ENCODE measurements at places on chromosomes 7 and 10. TPM values are rescaled to one million over a fixed set of nuclear protein-coding genes. Genes with fewer than 3 reads are reported as not detected.

The KCND2 gene
- total RNA-seq, result not detected

The TMEM178B gene
- 0.21 TPM for total RNA-seq

DNA sequence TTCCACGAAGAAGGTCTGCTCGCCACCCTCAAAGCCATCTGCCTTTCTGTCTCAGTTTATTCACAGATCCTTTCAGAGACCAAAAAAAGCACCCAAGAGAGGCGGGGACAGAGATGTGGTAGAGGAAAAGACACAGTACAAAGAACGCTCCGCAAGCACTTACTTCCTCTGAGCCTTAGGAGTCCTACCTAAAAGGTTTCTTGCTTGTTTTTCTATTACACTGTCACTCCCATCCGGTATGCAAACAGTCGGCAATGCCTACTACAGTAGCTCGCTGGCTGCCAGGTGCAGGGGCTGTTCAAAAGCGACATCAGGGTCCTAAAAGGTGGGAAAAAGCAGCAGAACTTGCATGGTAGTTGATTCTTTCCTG lies 816 bp downstream of the TECPR1 start:
- H3K27ac ChIP-seq, result peak overlapping the region; percentile 95
- H3K4me1 ChIP-seq, result peaks cover 42% of the 10 kb centered on the region
- H3K36me3 ChIP-seq, result peaks cover 20% of the 10 kb centered on the region
- H3K27me3 ChIP-seq, result no peaks in the 10 kb centered on the region
- H3K4me3 ChIP-seq, result peak overlapping the region; percentile 96

DNA sequence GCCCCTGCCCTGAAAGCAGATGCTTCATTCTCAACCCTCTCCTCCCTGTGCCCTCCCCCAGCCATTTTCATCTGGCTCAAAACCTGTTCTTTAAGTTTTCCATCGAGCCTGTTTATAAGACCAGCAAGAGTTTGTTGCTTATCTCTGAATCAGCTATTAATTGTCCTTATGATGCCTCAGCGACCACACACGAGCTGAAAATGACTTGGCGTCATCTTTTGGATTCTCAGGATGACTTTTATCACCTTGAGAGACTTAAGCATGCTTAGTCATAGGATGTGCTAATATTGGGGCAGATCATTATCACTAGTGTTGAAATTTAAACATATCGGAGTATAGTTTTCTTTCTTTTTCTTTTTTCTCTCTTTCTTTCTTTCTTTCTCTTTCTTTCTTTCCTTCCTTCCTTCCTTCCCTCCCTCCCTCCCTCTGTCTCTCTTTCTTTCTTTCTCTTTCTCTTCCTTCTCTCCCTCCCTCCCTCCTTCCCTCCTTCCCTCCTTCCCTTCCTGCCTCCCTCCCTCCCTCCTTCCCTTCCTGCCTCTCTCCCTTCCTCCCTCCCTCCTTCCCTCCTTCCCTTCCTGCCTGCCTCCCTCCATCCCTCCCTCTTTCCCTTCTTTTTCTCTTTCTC lies 184.5 kb downstream of the PHTF2 start:
- no peak overlapping the region for H3K4me3 ChIP-seq
- no peaks in the 10 kb centered on the region for H3K4me1 ChIP-seq
- H3K36me3 ChIP-seq, result no peaks in the 10 kb centered on the region

DNA sequence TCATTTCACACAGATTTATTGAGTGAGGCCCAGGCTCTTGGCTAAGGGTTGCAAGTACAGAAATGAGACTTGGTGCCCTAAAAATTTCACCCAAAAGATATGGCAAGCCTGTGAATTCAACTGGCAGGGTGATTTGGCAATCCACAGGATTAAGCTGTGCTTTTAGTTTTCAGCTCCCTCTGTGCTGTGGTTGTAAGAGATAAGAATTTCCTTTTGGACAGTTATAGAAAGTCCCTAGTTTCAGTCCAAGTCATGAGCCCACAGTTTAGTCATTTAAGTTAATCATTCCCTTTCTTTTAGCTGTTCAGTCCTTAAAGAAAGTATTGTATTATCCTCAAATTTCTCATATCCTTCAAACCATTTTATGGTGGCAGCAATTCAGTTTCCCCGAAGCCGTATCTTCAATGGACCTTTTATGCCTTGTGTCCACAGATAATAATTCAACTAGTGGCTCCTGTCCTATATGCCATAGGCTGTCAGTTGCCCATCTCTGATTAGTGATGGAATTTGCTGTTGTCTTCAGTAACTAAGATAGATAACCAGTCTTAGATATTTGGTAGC lies 73.4 kb upstream of the NAMPT start:
- H3K4me1 ChIP-seq, result peaks cover 9% of the 10 kb centered on the region
- peaks cover 83% of the 10 kb centered on the region for H3K27me3 ChIP-seq
- no peak for DNase-seq
- H3K36me3 ChIP-seq, result peaks cover 9% of the 10 kb centered on the region

DNA sequence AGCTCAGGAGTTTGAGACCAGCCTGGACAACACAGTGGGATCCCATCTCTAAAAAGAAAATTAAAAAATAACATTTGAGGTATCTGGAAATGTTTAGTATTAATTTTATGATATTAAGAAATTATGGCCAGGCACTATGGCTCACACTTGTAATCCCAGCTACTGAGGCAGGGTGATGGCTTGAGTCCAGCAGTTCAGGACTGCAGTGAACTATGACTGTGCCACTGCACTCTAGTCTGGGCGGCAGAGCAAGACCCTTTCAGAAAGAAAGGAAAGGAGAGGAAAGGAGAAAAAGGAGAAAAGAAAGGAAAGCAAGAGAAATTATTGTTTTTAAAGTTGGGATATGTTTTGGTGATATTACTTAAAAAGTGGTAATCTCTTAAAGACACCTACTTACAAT lies 2.5 kb upstream of the CCDC186 start:
- peaks cover 3% of the 10 kb centered on the region for H3K27me3 ChIP-seq
- no peak overlapping the region for H3K4me3 ChIP-seq
- H3K36me3 ChIP-seq, result no peaks in the 10 kb centered on the region

- no peaks in the 10 kb centered on the region for H3K36me3 ChIP-seq
- peaks cover 7% of the 10 kb centered on the region for H3K27me3 ChIP-seq
- peaks cover 3% of the 10 kb centered on the region for H3K4me1 ChIP-seq
- no peak for DNase-seq
- H3K4me3 ChIP-seq, result no peak overlapping the region
- H3K27ac ChIP-seq, result no peak overlapping the region
Measured at GRCh38 chr7:151403764-151404163, 6.1 kb downstream of the WDR86 start.

- DNase-seq, result peak; percentile 62
- H3K4me1 ChIP-seq, result peaks cover 64% of the 10 kb centered on the region
- H3K27ac ChIP-seq, result peak overlapping the region; percentile 93
Measured at GRCh38 chr10:110774069-110775019, 97.4 kb upstream of the PDCD4 start.

GRCh38 chr10:75910032-75910431 lies 478.6 kb downstream of the LRMDA start:
- H3K27me3 ChIP-seq, result peaks cover 9% of the 10 kb centered on the region
- no peak for DNase-seq
- H3K36me3 ChIP-seq, result no peaks in the 10 kb centered on the region
- no peak overlapping the region for H3K4me3 ChIP-seq
- no peak overlapping the region for H3K27ac ChIP-seq
